Stimulated activated naive CD4-positive, alpha-beta T cell (primary cell): ENCODE measurements at places on chromosomes 1 and 21.

DNA sequence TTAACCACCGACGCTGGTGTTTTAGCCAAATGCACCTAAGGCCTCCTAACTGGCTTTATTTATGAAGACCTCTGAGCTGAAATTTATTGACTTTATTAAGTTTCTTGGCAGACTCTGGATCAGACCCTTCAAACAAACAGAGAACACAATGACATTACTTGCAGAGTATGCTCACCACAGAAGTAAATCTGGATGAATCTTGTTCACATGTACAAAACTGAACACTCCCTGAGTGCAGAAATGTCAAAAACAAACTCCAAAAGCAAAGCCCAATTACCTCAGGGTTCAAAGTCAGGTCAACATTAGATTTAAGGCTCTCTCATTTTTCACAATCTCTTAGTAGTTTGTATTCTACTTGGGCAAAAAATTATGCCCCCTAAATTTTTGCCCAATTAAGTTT is 218.6 kb downstream of the SLC45A1 start:
- DNase-seq: no peak

DNA sequence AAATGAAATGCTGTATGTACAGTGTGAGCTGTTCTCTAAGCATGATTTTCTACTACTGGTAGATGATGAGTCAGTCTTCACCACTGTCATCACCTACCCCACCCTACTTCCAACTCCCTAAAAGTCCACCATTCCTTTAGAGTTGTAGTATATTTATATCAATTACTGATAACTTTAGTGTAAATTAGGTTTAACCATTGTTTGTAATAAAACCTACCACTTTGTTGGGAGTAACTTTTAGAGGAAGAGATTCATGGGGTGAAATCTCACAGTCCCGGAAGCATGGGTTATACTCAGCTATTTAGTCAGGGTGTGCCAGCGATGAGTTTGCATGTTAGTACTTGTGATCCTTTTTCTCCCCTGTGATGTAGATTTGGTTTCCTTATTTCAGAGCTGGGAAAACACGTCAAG is 17.1 kb downstream of the MORC3 start:
- no peak for DNase-seq

DNA sequence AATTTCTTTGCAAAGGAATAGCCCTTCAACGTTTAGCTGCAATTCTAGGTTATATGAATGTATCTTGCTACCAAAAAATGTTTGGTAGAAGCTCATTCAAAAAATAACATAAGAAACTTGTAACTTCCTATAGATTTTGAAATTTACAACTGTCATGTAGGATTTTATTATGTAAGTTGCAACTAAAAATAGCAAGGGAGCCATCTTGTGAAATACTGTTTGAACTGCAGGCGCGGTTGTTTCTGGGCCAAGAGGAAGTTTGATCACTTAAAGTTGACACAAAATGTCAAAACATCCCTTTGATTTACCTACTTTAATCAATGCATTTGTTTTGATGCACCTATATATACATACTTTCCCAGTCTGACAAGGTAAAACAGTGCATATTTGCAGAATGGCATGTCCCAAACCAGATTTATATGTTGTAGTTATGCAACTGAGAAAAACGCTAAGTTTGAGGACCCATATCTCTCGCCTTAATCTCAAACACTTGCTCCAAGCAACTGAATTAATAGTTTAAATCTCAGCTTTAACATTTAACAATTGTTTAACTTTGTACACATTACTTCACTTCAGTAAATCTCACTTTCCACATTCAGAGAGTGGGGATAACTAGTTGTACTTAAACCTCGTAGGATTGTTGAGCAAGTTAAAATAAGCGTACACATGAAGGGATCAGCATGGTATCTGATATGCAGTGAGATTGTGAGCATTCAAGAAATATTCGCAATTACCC is 63.9 kb downstream of the KCNK2 start:
- DNase-seq: no peak

DNA sequence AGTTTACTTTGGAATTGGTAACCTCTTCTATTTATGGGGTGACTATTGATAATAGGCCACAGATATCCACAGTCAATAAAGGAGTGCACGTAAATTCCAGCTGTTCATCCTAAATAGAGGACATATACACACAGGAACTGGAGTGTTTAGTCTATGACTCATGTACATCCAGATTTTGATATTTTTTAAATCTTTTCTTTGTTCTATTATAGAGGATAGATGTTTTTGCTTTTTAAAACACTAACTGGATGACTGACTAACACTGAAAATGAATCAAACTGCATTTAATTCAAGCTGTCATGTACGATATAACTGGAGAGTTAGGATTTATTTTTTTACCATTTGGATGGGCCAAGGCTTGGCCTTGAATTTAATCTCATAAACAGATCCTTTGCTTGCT is 45.9 kb downstream of the RGL1 start:
- DNase-seq: no peak

GRCh38 chr1:178927003-178927402 is 56.1 kb upstream of the ANGPTL1 start:
- DNase-seq: no peak

DNA sequence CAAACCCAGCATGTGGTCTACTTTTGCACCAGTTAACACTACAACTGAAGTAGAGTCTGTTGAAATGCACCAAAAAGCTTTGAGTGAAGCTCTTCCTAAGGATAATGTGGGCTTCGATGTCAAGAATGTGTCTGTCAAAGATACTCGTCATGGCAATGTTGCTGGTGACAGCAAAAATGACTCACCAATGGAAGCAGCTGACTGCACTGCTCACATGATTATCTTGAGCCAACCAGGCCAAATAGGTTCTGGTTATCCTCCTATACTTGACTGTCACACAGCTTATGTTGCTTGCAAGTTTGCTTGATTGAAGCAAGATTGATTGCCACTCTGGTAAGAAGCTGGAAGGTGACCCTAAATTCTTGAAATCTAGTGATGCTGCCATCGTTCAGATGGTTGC is 85.2 kb downstream of the DENND1B start:
- DNase-seq: no peak

DNA sequence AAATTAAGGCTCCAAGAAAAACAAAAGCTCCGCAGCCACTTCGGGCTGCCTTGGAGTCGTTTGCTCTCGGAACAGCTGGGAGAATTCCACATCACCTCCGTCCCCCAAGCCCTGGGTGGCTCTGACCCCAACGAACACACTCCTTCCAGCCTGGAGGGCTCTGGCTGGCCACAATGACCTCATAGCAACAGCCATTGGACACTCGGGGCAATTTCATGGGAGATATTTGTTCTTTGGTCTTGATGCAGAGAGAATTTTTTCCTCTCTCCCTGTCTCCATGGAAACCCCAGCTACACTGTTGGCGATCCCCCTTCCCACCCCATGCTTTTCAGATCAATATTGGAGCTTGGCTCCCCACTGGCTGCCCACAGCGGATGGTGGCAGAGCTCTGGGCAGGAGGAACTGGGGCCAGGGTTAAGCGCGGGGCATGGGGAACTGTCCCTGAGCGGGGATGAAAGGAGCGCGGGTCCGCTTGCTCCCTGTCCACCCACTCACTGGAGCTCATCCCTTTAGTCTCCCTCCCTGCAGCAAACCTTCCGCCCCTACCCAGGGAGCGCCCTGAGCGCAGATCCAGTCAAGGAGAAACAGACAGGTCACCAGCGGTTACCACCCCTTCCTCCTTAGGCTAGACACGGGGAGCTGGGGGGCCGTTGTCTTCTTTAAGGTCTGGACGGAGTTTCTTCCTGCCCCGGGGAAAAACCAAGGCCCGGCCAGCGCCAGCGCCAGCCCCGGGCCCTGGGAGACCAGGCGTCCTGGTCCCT is 1.2 kb downstream of the WNT4 start:
- no peak for DNase-seq

- no peak for DNase-seq
These were observed at the start of gene NGF for GRCh38 chr1:115337633-115338456. NGF (minus strand) TSS chr1:115338249; CDS start chr1:115286795, 51,454 bp downstream.

DNA sequence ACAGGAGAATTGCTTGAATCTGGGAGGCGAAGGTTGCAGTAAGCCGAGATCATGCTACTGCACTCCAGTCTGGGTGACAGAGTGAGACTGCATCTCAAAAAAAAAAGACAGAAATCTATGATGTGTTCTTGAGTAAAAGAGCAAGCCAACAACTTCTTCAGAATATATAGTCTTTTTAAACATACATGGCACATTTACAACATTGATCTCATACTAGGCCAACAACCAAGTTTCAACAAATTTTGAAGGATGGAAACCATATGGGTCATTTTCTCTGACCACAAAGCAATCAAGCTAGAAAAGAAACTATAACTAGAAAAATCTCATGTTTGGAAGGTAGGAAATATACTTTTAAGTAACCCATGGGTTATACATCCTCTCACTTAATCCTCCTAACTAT is 38.3 kb downstream of the PAFAH2 start:
- no peak for DNase-seq

DNA sequence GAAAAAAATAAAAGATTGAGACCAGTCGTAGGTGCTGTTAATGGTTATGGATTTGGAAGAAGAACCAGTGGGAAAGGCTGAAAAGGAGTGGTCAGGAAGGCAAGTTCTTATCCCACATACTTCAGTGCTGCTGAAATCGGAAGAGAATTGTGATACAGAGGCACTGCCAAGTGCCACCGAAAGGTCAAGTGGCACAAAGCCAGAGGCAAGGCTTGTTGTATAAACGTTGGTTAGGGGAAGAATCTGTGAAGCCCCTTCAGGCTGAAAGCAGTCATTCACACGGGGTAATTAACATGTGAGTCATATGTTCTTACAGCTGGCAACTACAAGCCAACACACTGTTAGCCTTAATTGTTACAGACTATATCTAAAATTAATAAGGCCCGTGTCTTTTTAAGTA is 48.8 kb downstream of the ZBTB40 start:
- DNase-seq: no peak

DNA sequence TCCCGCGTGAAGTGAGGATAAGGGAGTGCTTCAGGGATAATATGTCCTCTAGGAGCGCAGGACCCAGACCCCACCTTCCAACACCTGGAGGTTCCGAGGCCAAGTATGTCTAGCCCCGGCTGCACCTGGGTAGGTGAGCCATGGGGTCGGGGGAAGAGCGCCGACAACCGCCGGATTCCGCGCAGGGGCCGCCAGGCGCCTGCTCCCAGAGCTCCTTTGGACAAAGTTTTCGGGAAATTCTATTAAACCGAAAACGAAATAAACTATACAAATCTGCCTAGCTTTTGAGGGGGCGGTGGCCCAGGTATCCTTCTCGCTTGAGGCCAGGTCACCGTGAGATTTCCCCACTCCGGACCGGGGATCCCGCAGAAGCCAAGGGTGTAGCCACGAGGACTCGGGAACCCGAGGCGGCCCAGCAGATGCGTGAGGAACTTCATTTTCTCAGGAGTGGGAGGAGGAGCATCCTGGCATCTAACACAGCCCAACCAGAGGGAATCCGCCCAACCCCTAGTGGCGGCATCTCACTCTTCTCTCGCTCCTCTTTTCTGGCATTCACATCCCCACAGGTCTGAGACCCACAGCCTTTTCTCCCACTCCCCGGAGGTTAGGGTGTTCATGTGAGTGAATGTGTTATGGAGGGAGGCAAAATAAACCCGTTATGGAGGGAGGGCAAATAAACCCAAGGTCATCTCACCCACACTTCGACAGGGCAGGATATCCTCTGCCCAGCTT is 2.3 kb upstream of the DMRTA2 start:
- no peak for DNase-seq
